ENCODE measurements at places on chromosomes 2 and 18. TPM values are rescaled to one million over a fixed set of nuclear protein-coding genes. Genes with fewer than 3 reads are reported as not detected.

CABYR gene
- 16.2 TPM for total RNA-seq

UGT1A5 gene
- not detected for total RNA-seq

SMC6 gene
- 32.3 TPM for total RNA-seq

SLC1A4 gene
- 12.0 TPM for total RNA-seq

NEU2 gene
- total RNA-seq: not detected

ERFE gene
- total RNA-seq: 7.4 TPM

CTAGE1 gene
- total RNA-seq: not detected

CSRNP3 gene
- total RNA-seq: not detected

EML6 gene
- 1.2 TPM for total RNA-seq
